ENCODE measurements at places on chromosomes 6 and 20. TPM values are rescaled to one million over a fixed set of nuclear protein-coding genes. Genes with fewer than 3 reads are reported as not detected.

The AP5S1 gene
- total RNA-seq = 12.6 TPM

The PLCB1 gene
- total RNA-seq = 11.0 TPM

GRCh38 chr20:51431321-51431720 is 111.2 kb downstream of the NFATC2 start:
- DNase-seq = no peak

GRCh38 chr20:5667705-5668528 is 82.3 kb upstream of the SHLD1 start:
- DNase-seq = no peak

- no peak for DNase-seq
Observed at GRCh38 chr20:7930343-7930742, 9.9 kb downstream of the HAO1 start.

- DNase-seq = no peak
Observed at GRCh38 chr6:35206346-35206745, 7.4 kb upstream of the SCUBE3 start.

- peak; percentile 5 for DNase-seq
Observed at GRCh38 chr6:161694995-161695394, 421.1 kb upstream of the AGPAT4 start.

DNA sequence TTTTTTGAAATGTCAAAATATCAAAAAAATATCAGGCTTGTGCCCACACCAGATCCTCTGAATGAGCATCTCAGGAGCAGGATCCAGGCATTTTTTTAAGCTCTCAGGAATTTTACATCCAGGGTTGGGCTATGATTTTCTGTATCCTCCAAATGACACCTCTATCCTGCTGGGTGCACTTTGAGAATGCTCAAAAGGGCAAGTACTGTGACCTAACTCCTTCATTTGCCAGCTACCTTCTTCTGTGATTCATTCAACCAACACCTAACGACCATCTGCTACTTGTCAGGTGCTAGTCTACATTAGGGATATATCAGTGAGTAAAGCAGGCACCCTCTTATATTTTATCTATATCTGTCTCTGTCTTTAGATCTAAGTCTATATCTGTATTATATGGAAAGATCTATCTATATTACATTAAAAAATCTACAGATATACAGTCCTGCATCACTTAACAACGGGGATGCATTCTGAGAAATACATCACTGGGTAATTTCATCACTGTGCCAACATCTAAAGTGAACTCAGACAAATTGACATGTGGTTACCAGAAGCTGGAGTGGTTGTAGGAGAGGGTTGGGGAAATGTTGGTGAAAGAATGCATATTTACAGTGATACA is 131.6 kb downstream of the KIF16B start:
- DNase-seq = no peak

GRCh38 chr6:129510950-129511349 is 199.0 kb downstream of the ARHGAP18 start:
- peak; percentile 39 for DNase-seq

Data from astrocyte (in vitro differentiated cells and primary cell).